WERI-Rb-1 (cell line): ENCODE measurements at places on chromosomes 2 and 18.

- no peak for DNase-seq
Measured at GRCh38 chr2:240355001-240355891, 80.2 kb upstream of the GPC1 start.

DNA sequence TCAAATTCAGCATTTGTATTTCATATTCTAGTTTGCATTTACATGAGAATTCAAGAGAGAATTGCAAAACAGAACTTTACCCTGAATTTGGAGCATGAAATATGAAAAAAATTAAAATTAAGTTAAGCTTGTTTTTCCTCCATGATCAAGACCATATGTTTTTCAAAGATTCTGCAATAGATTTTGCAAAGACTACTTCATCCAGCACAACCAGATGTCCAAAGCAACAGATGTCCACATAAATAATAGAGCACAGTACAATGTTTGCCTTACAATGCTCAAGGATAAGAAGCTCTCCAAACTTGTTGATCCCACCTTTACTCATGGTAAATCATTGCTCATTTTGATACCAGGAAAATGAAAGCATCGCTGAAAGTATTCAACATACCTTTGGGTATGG lies 25.6 kb downstream of the FAP start:
- no peak for DNase-seq

- peak; percentile 64 for DNase-seq
Measured at GRCh38 chr2:158967114-158967730, 1.2 kb upstream of the TANC1 start.

DNA sequence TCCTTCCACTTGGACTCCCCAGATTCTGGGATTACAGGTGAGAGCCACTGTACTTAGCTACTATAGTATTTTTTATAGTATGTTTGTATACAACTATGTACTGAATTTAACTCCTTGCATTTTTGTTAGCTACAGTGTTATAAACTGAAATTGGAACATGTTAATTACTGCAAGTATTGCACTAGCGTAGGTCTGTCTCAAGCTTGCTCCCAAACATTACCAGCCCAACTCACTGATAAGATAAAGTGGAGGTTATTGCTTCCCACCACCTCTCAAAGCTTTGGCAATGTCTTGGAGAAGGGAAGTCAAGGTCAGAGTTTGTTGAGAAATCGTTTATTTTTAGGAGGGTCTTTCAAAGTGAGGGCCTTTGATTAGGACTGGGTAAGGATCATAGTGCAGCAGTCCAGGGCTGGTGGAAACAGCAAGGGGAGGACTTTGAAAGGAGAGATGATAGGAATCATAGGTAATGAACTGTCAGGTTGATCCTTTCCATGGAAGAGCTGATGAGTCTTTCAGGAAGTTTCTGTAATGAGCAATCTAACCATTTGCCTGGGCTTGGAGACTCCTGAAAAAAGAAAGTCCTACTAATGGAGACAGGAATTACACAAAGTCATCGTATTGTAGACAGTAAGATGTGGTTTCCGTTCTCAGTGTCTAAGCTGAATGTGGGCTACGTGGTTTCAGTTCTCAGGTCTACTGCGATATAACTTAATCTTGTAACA lies 257.1 kb downstream of the MYO3B start:
- no peak for DNase-seq

- DNase-seq: no peak
Measured at GRCh38 chr2:234286118-234286598, 210.7 kb downstream of the ARL4C start.

GRCh38 chr2:19574778-19575260 lies 216.4 kb upstream of the OSR1 start:
- DNase-seq: no peak

- no peak for DNase-seq
Measured at GRCh38 chr2:54384301-54385203, 71.6 kb upstream of the SPTBN1 start.

DNA sequence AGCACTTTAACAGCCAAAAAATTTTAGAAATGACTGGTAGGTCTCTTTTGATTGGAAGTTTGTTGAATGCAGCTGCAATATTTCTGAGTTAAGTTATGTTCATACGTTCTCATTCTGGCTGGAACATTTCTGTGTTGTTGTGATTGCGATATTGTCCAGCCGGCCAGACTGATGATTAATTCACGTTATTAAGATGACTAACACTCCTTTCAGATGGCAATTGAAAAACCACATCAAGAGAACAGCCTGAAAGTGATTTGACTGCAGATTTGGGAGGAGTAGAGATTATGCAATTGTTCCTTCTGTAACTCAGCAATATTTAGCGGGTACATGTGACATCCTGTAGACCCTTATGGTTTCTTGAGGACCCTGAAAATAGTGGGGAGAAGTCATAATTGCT lies 133.7 kb downstream of the FBXO15 start:
- no peak for DNase-seq
